ENCODE measurements at places on chromosomes 11 and 22. TPM values are rescaled to one million over a fixed set of nuclear protein-coding genes. Genes with fewer than 3 reads are reported as not detected.

Gene MMP27
- polyA plus RNA-seq = not detected

Gene CCDC34
- 2.8 TPM for polyA plus RNA-seq

Gene RFPL3
- not detected for polyA plus RNA-seq

Gene ACTN3
- polyA plus RNA-seq = 0.15 TPM

Gene YPEL1
- 1.5 TPM for polyA plus RNA-seq

Gene MYEOV
- polyA plus RNA-seq = 0.79 TPM

Gene OR52N4
- 0.21 TPM for polyA plus RNA-seq

Gene TPBGL
- polyA plus RNA-seq = not detected

Gene CASP5
- polyA plus RNA-seq = 1.2 TPM

Gene B3GAT1
- 0.09 TPM for polyA plus RNA-seq

Gene TMEM86A
- polyA plus RNA-seq = 1.2 TPM

Gene PARVG
- polyA plus RNA-seq = 13.5 TPM

Gene C11orf97
- not detected for polyA plus RNA-seq

Gene MYOD1
- polyA plus RNA-seq = not detected

Gene P2RY2
- 1.0 TPM for polyA plus RNA-seq

Gene GTSE1
- polyA plus RNA-seq = 0.34 TPM

Gene DRD2
- 0.07 TPM for polyA plus RNA-seq

Gene OR5B21
- polyA plus RNA-seq = not detected

Gene PATE3
- not detected for polyA plus RNA-seq

Gene OR8D1
- polyA plus RNA-seq = not detected

Gene DUSP8
- polyA plus RNA-seq = 4.2 TPM

Gene USP28
- polyA plus RNA-seq = 9.9 TPM

Gene EHD1
- 22.9 TPM for polyA plus RNA-seq

Gene OR8H1
- polyA plus RNA-seq = not detected

Gene MS4A12
- polyA plus RNA-seq = not detected

Measured in adipose tissue (tissue), 3 donors.